ENCODE measurements at places on chromosomes 16 and 17.
A peak's percentile ranks its signal among the peaks of the same experiment; 100 is the strongest.

DNA sequence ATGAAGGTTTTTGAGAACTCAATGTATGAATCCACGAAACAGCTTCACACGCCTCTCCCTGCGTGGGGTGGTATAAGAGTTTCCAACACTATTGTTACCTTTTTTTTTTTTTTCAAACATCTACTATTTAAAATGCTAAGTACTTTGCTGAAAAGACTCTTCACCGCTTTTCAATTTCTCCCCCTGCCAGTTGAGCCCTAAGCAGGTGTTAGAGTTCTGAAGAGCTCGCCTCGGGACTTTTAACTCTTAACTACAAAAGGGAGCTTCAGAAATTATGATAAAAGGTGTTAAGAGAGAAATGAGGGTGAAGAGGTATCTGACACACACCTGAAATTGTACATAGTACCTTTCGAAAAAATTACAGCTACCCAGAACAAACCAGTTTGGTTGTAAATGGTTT, 20.9 kb upstream of the PSMD7 start:
- DNase-seq: no peak

GRCh38 chr16:19382084-19382801, 35.4 kb upstream of the TMC5 start:
- DNase-seq: no peak

DNA sequence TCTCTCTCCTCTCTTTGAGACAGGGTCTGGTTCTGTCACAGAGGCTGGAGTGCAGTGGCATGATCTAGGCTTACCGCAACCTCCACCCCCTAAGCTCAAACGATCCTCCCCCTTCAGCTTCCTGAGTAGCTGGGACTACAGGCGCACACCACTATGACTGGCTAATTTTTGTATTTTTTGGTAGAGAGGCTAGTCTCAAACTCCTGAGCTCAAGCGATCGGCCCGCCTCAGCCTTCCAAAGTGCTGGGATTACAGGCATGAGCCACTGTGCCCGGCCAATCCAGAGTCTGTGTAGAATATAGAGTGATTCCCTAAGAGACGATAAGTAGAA, 65.8 kb upstream of the RPH3AL start:
- no peak for DNase-seq

GRCh38 chr16:46885960-46886763, 2.0 kb downstream of the GPT2 start:
- DNase-seq: no peak

DNA sequence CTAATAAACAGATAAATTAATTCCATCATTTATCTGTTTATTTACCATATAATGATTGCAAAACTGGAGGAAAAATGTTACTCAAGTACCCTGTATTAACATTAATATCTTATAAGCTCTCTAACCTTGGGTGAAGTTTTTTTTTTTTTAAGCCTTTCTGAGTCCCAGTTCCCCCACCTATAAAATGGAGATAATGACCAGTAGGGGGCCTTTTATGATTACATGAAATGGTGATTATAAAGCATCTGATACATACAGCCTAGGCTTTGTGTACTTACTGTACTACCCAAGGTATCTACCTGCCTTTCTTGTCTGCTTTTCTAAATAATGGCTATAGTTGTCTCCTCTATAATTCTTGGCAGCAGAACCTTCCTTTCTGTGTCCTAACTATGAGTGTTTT, 22.6 kb downstream of the LRRC36 start:
- DNase-seq: no peak

GRCh38 chr17:66840061-66840460, 5.1 kb downstream of the CACNG5 start:
- no peak for DNase-seq

DNA sequence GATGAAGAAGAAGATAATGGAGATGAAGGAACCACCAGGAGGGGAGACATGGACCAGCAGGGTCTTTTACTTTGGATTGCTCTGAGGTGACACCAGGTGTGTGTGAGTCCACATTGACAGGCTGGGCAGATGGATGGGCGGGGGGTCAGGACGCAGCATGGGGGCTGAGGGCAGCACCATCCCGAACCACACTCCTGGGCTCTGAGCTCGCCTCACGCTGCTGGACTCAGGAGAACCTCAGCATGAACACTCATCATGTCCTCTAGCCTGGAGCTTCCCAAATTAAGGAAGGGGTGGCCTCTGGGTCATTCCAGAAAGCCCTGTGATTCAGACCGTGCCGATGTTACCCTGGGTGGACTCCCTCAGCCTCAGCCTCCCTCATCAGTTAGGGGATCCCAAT, 50.4 kb upstream of the MAP3K14 start:
- no peak for DNase-seq

DNA sequence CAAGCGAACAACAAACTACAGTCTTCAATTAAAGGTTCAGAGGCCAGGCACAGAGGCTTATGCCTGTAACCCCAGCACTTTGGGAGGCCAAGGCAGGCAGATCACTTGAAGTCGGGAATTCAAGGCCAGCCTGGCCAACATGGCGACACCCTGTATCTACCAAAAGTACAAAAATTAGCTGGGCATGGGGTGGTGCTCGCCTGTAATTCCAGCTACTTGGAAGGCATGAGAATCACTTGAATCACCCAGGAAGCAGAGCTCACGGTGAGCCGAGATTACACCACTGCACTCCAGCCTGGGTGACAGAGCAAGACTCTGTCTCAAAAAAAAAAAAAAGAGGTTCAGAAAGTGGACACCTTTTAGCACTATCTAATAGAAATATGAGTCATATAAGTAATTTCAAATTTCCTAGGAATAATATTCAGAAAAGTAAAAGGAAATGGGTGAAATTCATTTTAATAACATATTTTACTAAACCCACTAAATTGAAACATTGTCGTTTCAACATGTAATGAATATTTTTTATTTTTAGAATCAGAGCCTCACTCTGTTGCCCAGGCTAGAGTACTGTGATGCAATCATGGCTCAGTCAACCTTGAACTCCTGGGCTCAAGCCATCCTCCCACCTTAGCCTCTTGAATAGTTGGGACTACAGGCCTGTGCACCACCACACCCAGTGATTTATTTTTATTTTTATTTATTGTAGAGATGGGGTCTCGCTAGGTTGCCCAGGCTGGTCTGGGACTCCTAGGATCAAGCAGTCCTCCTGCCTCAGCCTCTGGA, 15.2 kb upstream of the MARCHF10 start:
- DNase-seq: no peak

- DNase-seq: no peak
Measured at GRCh38 chr17:71628306-71628705, 492.5 kb upstream of the SOX9 start.

DNA sequence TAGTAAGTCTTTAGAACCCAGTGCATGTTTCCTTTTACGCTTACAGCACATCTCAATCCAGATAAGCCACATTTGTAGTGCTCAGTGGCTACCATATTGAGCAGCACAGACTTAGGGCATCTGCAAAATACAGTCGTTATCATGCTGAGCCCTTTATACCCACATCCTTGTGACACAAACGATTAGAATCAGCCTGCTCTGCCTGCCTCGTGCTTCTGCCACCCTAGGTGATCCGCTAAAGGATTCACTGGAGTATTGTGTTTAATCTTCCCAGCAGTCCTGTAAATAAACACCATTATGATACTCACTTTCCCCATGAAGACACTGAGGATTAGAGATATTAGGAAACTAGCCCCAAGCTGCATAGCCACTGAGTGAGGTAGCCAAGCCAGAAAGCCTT, 51.3 kb upstream of the FA2H start:
- DNase-seq: no peak

- DNase-seq: no peak
Measured at GRCh38 chr17:17347956-17348871, 45.0 kb downstream of the NT5M start.

DNA sequence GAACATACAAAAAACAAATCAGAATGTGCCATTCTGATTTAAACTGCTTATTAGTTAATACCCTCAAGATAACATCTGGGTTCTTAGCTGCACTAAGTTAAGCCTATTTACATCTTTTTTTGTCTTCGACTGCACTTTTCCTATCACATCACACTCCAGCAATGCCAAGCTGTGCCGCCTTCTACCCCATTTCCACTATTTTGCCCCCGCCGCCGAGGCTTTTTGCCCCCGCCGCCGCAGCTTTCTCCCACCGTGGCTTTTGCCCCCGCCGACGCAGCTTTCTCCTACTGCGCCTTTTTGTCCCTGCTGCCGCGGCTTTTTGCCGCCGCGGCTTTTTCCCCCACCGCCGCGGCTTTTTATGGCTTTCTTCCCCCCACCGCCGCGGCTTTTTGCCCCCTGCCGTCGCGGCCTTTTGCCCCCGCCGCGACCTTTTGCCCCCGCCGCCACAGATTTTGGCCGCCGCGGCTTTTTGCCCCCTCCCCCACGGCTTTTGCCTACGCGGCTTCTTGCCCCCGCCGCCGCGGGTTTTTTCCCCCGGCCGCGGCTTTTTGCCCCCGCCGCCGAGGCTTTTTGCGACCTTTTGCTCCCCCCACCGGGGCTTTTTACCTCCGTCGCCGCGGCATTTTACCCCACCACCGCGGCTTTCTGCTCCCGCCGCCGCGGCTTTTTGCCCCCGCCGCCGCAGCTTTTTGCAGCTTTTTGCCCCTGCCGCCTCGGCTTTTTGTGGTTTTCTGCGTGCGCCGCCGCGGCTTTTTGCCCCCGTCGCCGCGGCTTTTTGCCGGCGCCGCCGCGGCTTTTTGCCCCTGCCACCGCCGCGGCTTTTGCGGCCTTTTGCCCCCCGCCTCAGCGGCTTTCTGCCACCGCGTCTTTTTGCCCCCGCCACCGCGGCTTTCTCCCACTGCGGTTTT, 331.4 kb upstream of the WSB1 start:
- DNase-seq: no peak

DNA sequence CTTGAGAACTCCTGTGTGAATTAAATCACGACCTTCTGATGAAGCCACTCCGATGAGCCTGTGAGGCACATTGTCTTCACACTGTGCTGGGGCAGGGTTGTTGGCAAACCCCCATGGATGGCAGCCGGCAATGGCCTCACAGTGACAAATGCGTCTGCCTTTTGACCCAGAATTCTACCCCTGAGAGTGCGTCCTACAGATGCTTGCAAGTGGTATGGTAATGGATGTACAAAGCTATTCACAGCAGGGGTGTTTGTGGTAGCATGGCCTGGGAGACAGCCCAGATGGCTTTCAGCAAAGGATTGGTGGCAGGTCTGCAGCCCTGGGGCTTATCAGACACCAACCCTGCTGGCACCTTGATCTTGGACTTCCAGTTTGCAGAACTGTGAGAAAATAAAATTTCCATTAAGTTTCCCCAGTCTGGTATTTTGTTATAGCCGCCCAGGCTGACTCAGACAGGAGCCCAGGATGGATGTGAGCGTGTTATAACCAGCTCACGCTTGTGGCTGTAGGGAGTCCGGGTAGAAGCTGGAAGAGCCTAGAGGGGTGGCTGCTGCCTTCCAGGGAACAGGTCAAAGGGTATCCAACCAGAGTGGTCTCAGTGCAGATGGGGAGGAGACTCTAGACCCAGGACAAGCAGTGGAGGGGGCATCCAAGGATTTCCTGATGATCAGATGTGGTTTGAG, 10.1 kb downstream of the AFMID start:
- DNase-seq: no peak

DNA sequence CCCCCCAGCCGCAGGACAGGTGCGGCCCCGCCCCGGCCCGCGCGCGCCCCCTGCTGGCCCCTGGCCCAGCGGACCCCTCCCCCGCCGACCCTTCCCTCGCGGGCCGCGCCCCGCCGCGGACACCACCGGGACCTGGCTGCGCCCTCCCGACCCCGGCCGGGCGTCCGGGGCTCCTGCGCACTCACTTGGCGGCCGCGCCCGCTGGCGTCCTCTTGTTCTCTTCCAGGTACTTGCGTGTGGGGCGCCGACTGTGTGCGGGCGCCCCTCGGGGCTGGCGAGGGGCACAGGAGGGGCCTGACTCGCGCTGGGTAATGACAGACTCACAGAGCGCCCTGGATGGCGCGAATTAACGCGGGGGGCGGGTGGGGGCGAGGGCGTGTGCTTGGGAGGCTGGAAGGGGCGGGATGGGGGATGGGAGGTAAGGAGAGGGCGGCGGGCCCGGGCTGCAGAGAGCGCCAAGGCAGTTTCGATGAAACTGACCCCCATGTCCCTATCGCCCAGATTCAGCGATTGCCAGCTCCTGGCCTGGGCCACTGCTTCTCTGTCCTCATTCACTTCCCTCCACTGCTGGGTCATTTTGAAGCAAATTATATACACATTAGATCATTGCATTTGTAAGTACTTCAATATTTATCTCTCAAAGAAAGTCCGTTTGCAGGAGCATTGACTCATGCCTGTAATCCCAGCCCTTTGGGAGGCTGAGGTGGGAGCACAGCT, 445 bp upstream of the DBNDD1 start:
- DNase-seq: peak; percentile 25

GRCh38 chr17:15973834-15974233, 25.7 kb downstream of the ZSWIM7 start:
- DNase-seq: no peak

- DNase-seq: no peak
Measured at GRCh38 chr17:45040459-45040858, 11.0 kb downstream of the DCAKD start.
